ENCODE measurements at places on chromosomes 5 and 9. TPM values are rescaled to one million over a fixed set of nuclear protein-coding genes. Genes with fewer than 3 reads are reported as not detected.

Gene BTNL9
- total RNA-seq = 0.77 TPM

Gene ELAVL2
- total RNA-seq = 0.05 TPM

Gene DDX4
- not detected for total RNA-seq

Gene LRRC19
- total RNA-seq = not detected

Gene STK10
- total RNA-seq = 20.8 TPM

Gene TUSC1
- 6.1 TPM for total RNA-seq

Gene ANKRD20A1
- 0.51 TPM for total RNA-seq

Gene OR2Y1
- not detected for total RNA-seq

Gene WDR38
- 0.13 TPM for total RNA-seq

Gene PCDHB10
- total RNA-seq = 0.03 TPM

Gene NME5
- not detected for total RNA-seq

Gene SPINK4
- not detected for total RNA-seq

Gene TAF1L
- total RNA-seq = not detected

Gene SUSD3
- total RNA-seq = 1.0 TPM

Gene ANP32B
- 309 TPM for total RNA-seq

Gene NTRK2
- total RNA-seq = not detected

Gene KCNMB1
- total RNA-seq = not detected

Gene DELE1
- 50.5 TPM for total RNA-seq

Gene FBLL1
- total RNA-seq = 0.09 TPM

Gene FAM200C
- total RNA-seq = 1.6 TPM

Gene TRIM7
- total RNA-seq = 29.9 TPM

Gene C9
- not detected for total RNA-seq

Gene PCDHB8
- total RNA-seq = 0.30 TPM

Gene GALNT10
- 111 TPM for total RNA-seq

Gene ACTL7B
- total RNA-seq = 0.07 TPM

Gene RLN2
- total RNA-seq = 0.29 TPM

Gene CCDC180
- total RNA-seq = 1.2 TPM

Gene PDZD2
- total RNA-seq = 0.60 TPM

Gene RLN1
- not detected for total RNA-seq

Gene POC5
- 9.2 TPM for total RNA-seq

Gene CEL
- total RNA-seq = 0.40 TPM

Gene AMBP
- total RNA-seq = 7.8 TPM

Gene PSD2
- total RNA-seq = not detected

Gene CCNJL
- 11.1 TPM for total RNA-seq

Gene SPDL1
- 61.0 TPM for total RNA-seq

Gene TAL2
- total RNA-seq = 0.20 TPM

Gene CTSV
- total RNA-seq = 13.0 TPM

Gene COL27A1
- total RNA-seq = 9.9 TPM

Gene LCN9
- total RNA-seq = 0.16 TPM

Gene EMB
- 5.8 TPM for total RNA-seq

Gene ACOT12
- total RNA-seq = not detected

Gene POU5F2
- not detected for total RNA-seq

Gene SLC6A18
- total RNA-seq = not detected

Gene ARHGEF37
- 2.1 TPM for total RNA-seq

Gene PTGS1
- total RNA-seq = 1.5 TPM

Gene SH2D3C
- 0.12 TPM for total RNA-seq

Gene TIMD4
- 1.4 TPM for total RNA-seq

Gene ORM2
- not detected for total RNA-seq

Gene GFI1B
- total RNA-seq = 0.10 TPM

Gene ZFP62
- total RNA-seq = 9.3 TPM

Gene C5orf58
- total RNA-seq = not detected

Gene PITX1
- 31.1 TPM for total RNA-seq

Gene SLC28A3
- total RNA-seq = not detected

Gene HAND1
- total RNA-seq = 0.35 TPM

Gene OR2S2
- total RNA-seq = not detected

Gene ADRB2
- 1.6 TPM for total RNA-seq

Gene OTP
- 0.13 TPM for total RNA-seq

Data from A549 treated with Hydrocortisone at 1 μM for 4 hours (cell line).